Stimulated activated CD8-positive, alpha-beta memory T cell treated with anti-CD3 and anti-CD28 coated beads, Interleukin-15, amount 100 ng/mL, for 4 hours (primary cell): ENCODE measurements at places on chromosomes 2 and 18.

GRCh38 chr2:147600646-147601045 lies 244.2 kb upstream of the ACVR2A start:
- DNase-seq, result no peak

DNA sequence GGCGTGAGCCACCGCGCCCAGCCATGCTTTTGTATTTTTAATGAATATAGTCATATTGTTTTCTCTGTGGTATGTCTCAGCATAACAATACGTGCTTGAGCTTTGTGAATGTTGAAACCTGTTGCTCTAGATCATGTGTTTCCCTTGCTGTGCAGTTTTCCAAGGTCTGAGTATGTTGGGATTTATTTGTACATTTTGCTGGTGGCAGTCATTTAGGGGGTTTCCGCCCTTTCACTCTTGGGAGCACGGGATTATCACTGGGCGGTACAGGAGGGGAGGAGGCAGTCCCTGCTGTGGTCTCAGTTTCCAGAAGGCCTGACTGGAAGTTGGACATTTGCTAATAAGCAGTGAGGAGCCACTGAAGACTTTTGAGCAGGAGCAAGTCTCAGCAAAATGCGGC lies 24.9 kb upstream of the CATIP start:
- DNase-seq, result no peak

DNA sequence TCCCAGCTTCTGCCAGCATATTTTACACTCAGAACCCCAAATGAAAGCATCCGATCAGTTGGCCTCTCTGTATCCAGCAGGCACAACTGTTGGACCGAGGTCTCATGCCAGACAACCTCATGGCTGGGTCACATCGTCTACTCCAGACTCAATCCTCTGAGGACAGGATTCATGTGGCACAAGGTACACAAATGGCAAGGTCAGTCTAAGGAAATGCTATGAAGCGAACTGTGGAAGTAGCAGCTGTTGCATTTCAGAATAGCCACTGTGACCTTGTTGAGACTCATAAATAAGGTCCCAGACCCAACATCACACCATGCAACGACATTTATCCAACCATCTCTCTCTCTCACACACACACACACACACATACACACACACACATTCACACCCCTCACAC lies 7.1 kb upstream of the FZD7 start:
- DNase-seq, result no peak

DNA sequence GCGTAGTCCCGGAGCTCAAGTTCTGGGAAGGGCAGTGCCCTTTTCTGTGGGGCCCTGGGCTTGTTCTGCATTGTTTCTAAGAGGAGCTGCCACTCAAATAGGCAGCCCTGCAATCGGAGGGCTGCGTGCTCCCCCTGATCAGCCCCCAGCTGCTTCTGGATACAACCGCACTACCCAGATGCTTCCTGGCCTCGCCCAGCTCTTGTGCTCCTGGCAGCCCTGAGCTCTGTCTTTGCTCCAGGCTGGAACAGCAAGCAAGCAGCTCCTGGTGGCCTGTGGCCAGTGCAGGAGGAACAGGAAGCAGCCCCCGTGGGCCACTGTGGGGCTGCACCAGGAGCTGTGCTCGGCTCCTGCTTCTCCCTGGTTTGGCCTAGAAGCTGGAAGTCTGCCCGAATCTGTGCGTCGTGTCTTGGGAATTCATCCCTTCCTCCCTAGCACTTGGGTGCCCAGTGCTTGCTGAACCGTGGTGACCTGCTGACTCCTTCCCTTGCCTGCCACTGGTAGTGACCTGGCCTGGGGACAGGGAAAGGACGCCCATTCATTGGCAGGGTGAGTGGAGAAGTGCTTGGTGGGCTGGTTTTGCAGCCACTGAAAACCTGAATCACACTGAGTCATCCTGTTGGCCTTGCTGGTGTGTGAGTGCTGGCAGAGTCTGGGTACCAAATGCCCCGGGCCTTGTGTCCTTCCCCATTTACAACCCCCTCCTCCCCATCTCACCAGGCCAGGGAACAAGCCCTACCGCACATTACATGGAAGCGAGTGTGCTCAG lies 27.3 kb upstream of the NTSR2 start:
- DNase-seq, result no peak

DNA sequence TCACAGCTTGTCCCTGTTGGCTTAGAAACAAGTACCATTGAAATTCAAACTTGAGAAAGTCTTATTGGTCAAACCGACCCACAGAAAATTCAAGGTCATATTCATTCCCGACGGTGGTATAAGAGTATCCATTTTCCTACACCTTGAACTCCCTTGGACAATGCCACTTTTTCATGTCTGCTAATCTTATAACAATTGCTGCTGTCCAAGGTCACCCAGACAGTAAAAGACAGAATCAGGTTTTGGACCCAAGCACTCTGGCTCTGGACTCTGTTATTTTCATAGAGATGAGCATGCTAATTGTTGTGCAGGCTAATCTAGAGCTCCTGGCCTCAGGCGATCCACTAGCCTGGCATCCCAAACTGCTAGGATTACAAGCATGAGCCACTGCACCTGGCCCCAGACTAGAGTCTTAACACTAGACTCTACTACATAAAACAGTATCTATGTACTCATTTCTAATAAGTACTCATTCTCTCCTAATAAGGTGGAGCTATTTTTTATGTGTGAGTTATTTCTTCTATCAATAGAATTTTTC lies 57.8 kb downstream of the C2orf76 start:
- no peak for DNase-seq

DNA sequence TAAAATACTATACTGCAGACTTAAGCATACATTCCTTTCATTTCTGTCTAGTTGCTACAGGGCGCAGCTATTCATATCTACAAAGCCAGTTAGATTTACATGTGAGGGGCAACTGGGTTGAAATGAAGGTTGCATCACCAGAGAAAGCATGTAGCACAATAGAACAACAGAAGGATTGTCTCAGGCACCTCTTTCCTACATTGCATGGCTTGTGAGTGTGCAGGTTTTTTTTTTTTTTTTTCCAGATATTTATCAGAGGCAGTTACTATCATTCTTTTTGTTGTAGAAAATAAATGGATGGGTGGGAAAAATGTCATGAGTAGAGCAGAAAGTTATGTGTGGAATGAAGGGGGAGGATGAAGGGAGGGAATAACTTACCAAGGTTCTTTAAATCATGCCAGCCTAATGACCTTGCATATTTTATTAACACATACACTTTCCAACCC lies 86.8 kb downstream of the ERBB4 start:
- DNase-seq, result no peak

DNA sequence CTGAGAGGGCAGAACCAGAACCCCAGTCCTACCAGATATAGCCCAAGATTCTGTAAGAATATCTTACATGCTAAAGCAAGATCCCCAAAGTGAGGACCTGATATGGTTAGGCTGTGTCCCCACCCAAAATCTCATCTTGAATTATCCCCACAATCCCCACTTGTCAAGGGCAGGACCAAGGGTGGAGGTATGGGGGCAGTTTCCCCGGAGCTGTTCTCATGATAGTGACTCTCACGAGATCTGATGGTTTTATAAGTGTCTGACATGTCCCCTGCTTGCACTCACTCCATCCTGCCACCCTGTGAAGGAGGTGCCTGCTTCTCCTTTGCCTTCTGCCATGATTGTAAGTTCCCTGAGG lies 19.9 kb downstream of the TTC32 start:
- no peak for DNase-seq
